ENCODE measurements at places on chromosomes 4 and X.

GRCh38 chr4:27873596-27873995 is 1013.0 kb downstream of the STIM2 start:
- DNase-seq, result no peak

DNA sequence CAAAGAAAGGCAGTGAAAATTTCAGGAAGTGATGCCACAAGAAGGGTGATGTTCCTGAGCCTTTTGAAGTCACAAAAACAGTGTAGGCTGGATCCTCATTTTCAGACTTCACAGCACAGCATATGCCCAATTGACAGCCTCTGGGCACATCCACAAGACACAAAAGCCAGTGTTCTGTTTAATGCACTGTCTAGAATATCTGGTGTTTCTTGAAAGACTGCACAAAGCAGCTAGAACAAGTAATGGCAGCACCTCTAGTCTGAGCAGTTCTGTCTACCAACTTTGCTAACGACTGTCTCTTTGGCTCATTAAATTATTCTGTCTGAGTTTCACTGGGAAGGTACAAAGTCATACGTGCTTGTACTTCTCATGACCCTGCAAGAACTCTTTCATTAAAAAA is 417.1 kb upstream of the GALNT7 start:
- DNase-seq, result no peak

DNA sequence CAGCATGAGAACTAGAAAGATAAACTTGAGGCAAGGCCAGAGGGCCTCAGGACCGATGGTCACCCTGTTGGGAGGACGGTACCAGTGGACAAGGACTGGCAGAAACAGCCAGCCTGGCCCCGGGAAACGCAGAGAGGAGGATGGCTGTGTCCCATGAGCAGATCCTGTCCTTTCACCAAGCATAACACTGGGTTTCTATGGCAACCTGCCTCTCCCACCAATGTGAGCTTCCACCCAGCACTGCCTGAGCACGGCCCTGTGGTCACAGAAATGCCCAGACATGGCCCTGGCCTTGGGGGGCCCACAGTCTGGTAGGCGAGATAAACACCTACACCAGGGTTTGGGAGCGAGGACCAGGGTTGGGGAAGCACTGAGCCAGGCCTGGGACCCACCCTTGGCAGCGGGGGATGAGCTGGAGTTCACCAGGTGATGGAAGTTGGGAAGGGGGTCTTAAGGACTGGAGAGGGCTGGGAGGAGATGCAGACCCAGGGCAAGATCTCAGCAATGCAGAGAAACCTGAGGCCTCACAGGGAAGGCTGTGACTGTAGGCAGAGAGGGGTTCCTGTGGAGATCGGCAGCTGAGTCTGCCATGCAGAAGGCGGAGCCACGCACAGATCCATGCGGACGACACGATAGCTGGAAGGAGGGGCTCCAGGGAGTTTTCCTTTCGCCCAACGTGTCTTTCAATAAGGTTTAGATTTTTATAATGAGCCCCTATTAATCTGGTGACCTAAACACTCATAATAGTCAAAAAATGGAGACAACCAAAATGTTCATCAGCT is 32.7 kb upstream of the CRMP1 start:
- no peak for DNase-seq

GRCh38 chr4:124435274-124435950 is 277.1 kb downstream of the ANKRD50 start:
- DNase-seq, result no peak

DNA sequence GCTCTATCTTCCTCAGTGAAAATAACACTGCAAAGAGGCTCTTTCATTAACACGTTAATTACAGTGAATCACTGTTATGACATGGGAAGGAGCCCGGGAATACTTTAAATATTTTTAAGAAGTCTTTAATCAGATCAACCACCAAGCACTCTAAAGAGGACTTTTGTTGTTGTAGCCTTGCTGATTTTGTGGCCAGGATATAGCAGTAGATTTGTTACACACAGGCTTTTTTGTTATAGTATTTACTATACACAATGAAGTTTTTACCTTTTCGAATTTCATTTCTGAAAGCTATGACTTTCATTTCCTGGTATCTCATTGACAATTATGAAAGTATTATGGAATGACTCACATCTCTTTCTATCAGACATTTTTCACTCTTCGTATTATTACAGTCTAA is 20.3 kb downstream of the FGF13 start:
- DNase-seq, result no peak

GRCh38 chr4:29259556-29259955 is 1460.6 kb upstream of the PCDH7 start:
- no peak for DNase-seq

DNA sequence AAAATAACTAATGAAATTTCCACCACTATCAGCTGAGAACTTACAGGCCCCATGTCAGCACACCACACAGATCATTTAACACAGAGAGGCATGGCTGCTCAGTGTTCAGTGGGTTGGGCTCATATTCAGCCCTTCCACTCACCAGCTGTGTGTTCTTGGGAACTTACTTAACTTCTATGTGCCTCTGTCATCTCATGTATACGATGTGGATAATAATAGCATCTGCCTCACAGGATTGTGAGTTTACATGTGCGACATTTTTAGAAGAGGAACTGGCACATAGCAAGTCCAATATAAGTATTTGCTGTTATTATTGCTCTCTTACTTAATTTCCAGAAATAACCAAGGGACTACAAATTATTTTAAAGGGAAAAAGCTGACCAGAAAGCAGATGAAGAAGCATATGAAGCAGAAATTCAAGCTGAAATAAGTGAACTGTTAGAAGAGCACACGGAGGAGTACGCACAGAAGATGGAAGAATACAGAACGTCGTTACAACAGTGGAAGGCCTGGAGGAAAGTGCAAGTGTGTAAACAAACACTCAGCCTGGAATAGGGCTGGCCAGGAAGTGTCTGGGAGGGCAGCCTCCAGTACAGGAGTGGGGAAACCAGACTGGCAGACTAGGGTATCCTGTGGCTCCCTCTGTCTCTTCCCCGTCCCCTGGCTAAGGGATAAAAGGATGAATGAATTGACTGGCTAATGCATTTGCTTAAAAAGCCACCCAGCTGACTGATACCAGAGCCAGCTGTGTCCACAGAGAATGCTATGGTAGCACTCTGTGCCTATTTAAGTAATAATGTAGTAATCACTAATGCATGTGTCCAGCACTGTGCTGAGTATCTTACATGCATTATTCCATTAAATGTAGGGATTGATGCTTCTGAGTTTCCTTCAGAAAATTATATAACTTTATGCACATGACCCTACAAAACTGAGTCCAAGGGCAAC is 67.1 kb downstream of the CC2D2A start:
- DNase-seq, result no peak

- DNase-seq, result no peak
Measured at GRCh38 chr4:83865417-83866150, 329.7 kb downstream of the GPAT3 start.

DNA sequence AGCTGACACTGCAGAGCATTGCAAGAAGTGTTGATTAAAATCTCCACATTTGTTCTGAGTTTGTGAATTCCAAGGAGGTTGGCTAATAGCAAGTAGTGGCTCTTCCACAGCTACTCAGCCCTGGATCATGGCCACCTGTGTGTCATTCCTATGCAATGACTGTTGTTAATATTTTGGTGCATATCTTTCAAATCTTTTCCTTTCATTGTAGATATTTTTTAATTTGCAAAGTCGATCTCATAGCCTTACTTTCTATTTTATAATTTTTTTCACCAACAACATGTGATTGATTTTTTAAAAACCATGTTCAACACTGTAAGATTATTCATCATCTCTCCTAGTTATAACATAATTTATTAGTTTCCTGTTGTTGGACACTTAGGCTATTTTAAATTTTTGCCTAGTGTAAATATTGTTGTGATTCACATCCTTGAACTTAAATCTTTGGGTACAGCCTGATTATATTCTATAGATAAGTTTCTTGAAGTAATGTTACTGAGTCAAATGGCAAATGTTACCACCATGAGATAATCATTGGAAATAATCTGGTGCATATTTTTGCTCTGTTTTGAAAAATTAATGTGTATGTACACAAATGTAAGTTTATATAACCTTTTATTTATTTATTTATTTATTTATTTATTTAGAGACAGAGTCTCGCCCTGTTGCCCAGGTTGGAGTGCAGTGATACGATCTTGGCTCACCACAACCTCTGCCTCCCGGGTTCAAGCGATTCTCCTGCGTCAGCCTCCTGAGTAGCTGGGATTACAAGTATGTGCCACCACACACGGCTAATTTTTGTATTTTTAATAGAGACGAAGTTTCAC is 17.1 kb upstream of the ARHGAP10 start:
- no peak for DNase-seq

DNA sequence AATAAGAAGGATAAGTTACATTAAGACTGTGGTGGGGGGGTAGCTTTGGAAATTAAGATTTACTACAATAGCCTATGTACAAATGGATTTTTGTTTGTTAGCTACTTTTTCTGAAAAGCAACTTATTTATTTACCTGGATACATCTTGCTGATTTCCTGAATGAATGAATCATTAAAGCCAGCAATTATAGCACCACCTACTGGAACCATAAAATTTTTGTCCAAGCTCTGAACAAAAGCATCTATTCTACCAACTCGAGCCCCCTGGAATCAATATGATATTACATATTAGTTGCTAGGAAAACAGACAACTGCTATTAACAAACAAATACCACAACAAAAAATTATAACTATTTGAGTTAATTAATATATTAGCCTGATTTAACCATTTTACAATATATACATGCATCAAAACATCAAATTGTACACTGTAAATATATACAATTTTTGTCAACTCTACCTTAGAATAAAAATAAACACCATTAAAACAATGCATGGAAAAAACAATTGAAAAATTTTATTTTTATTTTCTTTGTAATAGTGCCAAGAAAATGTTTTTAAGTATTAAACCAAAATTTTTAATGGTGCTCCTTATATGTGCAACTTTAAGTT is 15.3 kb downstream of the SEPSECS start:
- DNase-seq, result no peak

- DNase-seq, result no peak
Measured at GRCh38 chrX:13285693-13286092, 34.2 kb downstream of the ATXN3L start.

GRCh38 chrX:39443240-39443639 is 642.0 kb downstream of the MID1IP1 start:
- DNase-seq, result no peak

GRCh38 chr4:138405934-138406567 is 163.9 kb upstream of the SLC7A11 start:
- no peak for DNase-seq

DNA sequence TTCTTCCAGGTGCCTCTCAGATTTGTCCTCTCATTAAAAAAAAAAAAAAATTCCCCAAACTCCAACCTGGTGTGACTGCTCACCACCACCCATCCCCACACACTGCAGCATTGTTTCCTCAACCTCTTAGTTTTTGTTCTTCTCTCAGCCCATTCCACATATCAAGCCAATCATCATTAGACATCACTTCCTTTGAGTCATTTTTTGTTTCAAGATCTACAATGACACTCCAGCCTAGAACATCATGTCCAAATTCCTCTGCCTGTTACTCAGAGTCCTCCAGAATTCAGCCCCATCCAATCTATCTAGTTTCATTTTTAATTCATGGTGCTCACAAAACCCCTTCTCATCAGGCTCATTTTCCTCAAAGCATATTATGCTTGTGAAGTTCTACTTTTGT is 262.5 kb upstream of the TEX13A start:
- no peak for DNase-seq

DNA sequence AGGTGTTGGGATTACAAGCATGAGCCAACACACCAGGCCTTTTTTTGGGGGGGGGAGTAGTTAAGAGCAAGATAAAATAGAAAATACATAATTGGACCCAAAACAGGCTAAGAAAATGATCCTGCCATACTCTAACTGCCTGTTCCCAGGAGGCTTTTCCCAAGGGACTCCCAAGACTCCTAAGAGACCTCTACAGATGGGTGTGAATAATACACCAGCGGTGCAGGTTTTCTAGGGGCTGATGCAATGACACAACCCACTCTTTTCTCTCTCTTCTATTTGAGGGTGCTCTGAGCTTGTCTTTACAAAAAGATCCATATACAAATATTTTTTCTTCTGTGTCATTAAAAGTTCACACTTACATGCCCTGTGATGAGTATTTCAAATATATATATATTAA is 116.9 kb downstream of the RASL11B start:
- no peak for DNase-seq

GRCh38 chr4:169315530-169316343 is 45.0 kb upstream of the SH3RF1 start:
- DNase-seq, result no peak

GRCh38 chrX:109643687-109644086 is 18.7 kb upstream of the KCNE5 start:
- no peak for DNase-seq

GRCh38 chr4:103207673-103208072 is 9.5 kb upstream of the CENPE start:
- no peak for DNase-seq

- no peak for DNase-seq
Measured at GRCh38 chr4:26490111-26490959, at the start of gene CCKAR. CCKAR (minus strand) TSS chr4:26490484; CDS start chr4:26490267, 217 bp downstream.

- no peak for DNase-seq
Measured at GRCh38 chr4:173314715-173315114, 19.4 kb downstream of the HMGB2 start.

DNA sequence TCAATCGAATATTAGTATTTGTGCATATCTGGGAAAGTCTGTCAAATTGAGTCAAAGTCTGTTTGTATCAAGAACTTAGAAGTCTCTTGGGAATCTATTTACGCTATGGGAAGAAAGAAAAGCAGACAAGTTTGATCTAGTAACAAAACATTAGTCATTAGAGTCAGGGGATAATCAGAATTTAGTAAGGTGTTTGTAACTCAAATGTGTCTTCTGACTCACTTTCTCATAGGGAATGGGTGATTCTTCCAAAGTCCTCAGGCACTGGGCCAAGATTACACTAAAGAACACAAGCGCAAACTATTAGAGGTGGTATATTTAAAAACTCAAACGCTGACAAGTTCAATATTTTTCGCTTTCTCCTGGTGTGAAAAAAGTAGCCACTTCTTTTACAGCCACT is 926.5 kb downstream of the PDHA2 start:
- DNase-seq, result no peak

DNA sequence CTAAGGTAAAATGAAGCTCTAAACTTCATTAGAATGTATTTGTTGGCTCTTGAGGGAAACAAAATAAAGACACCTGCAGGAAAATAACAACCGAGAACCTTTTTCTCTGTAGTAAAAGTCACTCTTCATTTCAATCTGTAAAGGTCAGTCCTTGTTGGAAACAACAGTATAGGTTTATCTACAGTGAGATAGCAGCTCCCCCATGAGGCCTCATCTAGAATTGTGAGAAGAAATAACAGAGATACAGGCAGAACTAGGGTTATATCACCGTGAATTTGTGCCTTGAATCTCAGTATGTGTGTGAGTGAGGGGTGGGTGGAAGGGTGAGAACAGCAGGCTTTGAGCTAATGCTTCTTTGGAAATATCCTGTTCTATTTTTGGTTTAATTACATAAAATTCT is 107.8 kb upstream of the FMR1 start:
- DNase-seq, result no peak

GRCh38 chrX:44770121-44770520 is 73.7 kb upstream of the DUSP21 start:
- DNase-seq, result no peak

- DNase-seq, result no peak
Measured at GRCh38 chrX:72060196-72060920, 71.4 kb downstream of the RTL5 start.

GRCh38 chr4:135277068-135277979 is 1075.7 kb upstream of the PABPC4L start:
- DNase-seq, result no peak
